Stimulated activated CD4-positive, alpha-beta T cell treated with anti-CD3 and anti-CD28 coated beads, Interleukin-15, amount 100 ng/mL, for 1 hour (primary cell): ENCODE measurements at places on chromosomes 2 and 18.

DNA sequence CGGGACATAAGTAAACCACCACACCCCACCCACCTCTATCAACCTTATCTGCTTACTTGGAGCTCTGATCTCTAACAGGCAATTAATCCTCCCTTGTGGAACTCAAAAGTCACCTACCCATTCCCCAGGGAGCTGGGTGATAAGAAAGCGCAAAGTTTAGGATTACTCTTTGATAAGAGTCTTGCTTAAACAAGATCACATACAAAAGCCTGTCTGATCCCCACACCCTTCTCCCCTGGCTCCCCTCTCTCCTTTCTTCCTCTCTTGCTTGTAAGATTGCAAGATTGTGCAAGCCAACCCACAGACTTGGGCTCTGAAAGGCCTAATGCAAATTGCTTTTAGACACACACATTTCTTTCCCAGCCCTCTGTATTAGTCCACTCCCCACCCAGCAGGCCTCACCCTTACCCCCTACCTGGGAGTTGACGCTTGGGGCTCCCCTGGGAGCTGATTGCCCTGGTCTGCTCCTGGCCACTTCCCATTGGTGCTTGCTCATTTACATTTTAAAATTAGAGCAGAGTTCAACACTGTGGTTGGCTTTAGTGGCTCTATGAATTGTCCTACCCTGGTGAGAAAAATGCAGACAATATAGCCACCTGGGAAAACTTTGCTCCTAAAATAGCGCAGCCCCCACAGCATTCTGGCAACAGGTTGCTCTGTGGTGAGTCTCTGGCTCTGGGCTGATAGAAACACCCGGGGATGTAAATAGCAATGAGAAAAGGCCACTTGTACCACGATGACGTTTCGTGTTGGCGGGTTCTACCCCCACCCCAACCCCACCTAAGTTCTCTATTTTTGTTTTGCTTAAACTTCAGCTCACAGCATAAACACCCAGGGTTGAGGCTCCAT lies 92.8 kb upstream of the MSH2 start:
- no peak for DNase-seq

DNA sequence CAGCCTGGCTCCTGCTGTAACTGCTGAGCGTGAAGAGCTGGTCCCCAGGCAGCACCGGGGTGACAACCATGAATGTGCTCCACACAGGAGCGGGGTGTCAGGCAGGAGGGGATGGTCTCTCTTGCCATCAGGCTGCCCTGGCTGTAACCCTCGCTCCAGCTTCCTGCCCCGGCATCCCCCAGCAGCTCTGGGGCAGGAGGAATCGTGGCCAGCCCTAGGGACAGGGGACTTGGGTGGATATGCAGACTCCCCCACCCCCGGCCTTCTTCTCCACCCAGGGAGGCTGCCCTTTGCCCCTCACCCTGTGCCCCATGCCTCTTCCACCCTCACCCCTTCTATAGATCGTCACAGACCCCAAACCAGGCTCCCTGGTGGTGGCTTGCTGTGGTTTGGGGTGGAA lies 69.4 kb upstream of the SMAD7 start:
- no peak for DNase-seq

GRCh38 chr2:163733301-163733938 lies 2.4 kb downstream of the FIGN start:
- no peak for DNase-seq

DNA sequence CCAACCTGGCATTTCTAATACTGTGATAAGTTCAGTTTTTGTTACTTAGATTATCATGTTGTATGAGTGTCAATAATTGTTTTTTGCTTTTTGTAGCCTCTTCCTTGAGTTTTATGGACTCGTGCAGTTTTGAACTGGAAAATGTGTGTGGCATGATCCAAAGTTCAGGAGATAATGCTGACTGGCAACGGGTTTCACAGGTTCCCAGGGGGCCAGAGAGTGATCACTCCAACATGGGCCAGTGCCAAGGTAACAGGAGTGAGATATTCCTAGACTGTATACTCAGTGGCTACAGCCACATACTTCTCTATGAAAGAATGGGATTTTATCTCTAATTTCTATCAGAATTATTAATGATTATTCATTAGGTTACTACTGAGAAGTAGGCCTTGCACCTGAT lies 18.2 kb downstream of the MEP1B start:
- DNase-seq = no peak

- no peak for DNase-seq
Observed at GRCh38 chr18:52682260-52682659, 342.3 kb downstream of the DCC start.

- DNase-seq = no peak
Observed at GRCh38 chr18:76615065-76615733, 120.2 kb upstream of the ZNF516 start.

DNA sequence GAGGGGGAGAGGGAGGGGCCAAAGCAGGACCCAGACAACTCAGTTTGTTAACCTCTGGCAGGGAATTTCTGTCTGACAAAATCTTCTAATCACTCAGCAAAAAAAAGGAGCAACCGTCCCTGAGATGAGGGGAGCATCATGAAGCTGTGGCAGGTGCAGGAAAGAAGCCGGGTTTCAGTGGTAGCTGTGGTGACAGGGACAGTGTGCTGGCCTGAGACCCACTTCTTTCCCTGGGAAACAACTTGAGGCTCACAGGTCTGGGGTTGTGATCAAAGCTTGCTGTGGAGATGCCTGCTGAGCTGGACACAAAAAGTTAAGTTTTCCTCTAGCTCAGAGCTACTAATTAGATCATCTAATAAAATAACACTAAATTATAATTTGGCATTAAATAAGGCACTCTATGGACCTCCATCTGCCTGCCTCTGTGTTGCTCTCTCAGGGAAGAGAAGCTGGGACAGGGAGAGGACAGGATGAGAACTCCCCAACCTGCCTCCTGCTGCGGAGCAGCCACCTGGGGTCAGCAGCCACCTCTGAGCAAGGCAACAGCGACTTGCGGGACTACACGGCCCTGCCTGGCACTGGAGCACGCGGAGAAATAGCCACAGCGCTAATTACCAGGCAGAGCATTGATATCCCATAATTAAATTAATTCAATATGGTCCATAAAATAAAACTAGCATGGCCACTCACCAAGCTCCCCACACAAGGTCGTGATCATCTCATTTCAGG lies 104.6 kb upstream of the TEX51 start:
- no peak for DNase-seq

DNA sequence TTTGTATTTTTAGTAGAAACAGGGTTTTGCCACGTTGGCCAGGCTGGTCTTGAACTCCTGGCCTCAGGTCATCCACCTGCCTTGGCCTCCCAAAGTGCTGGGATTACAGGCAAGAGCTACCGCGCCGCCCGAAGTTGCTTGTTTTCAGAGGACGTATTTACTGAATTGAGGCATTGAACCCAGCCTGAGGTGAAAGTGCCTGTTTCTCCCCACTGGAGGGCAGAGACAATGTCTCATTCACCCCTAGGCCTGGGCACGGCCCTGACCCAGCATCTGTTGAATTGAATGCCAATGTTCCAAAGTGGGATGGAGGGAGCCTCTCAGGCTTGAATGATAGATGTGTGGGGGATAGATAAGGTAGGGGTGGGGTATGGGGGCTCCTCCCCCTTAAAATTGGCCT lies 4.5 kb upstream of the TMBIM1 start:
- DNase-seq = no peak

- no peak for DNase-seq
Observed at GRCh38 chr18:49365346-49365745, 95.1 kb downstream of the DYM start.

- no peak for DNase-seq
Observed at GRCh38 chr2:23380562-23381065, 4.4 kb upstream of the KLHL29 start.

DNA sequence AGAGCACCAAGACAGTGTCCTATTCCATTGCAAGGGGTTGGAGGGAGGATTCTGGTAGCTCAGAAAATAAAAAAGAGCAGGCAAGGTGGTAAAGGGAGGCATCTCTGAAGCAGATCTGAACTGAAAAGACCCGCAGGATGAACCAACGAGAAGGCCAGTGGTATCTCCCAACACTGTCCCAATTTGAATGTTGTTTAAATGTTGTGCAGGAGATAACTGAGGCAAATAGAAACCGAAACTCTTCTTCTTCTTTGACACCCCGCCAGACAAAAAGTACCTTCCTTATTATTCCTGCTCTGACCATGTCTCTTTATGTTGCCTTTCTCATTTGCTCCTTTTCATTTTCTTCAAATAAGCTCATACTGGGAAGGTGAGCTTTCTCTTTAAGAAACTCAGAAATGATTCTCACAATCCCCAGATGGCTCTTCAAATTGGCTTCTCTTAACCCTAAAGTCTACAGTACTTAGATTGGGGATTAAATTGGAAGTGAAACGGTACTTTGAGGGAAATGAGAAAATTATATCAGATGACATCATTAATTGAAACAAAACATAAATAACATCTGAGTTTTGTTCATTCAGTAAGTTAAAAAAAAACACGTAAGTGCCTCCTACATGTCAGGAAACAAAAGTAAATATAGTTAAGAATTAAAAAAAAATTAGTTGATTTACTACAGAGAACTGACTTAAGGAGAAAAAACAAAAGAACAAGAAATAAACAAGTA lies 143.6 kb downstream of the WDPCP start:
- DNase-seq = no peak

- no peak for DNase-seq
Observed at GRCh38 chr2:120865656-120866055, 130.0 kb downstream of the GLI2 start.

GRCh38 chr2:25383806-25384205 lies 42.1 kb upstream of the DNMT3A start:
- no peak for DNase-seq

DNA sequence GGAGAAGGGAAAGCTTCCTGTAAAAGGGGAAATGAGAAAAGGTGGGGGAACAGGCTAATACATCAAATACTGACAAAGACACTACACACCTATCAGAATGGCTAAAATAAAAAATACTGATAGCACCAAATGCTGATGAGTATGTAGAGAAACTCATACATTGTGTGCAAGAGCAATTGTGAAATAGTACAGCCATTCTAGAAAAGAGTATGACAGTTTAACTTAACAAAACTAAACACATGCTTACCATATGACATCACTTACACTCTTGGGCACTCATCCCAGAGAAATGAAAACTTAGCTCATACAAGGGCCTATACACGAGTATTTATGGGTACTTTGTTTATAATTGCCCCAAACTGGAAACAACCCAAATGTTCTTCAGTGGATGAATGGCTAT lies 53.4 kb downstream of the ZNF638 start:
- DNase-seq = no peak

- DNase-seq = no peak
Observed at GRCh38 chr2:241796610-241797138, 12.3 kb upstream of the NEU4 start.
